ENCODE measurements at places on chromosomes 7 and 10. TPM values are rescaled to one million over a fixed set of nuclear protein-coding genes. Genes with fewer than 3 reads are reported as not detected.
A peak's percentile ranks its signal among the peaks of the same experiment; 100 is the strongest.

DNA sequence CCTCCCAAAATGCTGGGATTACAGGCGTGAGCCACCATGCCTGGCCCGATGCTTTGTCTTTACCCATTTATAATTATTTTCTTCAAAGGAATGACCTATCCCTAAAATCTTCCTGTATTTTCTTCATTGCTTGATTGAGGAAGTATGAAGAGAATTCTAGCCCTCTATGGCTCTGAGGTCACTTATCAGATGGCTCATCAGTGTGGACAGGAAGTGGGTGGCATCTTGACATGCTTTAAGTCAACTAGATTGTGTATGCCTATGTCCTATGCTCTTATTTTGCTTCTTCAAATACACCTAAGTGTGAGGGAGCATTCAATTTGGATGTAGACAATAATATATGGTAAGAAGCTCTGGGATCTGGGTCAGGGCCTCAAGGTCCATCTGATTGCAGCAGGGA, 1020.5 kb downstream of the LRMDA start:
- no peak for DNase-seq

- DNase-seq, result no peak
Observed at GRCh38 chr7:127557803-127558202, 27.6 kb downstream of the GCC1 start.

SLC25A13 gene
- 11.3 TPM for total RNA-seq

GRCh38 chr7:123712619-123713018, 36.2 kb downstream of the WASL start:
- DNase-seq, result no peak

ADGRA1 gene
- total RNA-seq, result not detected

- DNase-seq, result no peak
Observed at GRCh38 chr7:117808341-117808757, 64.9 kb downstream of the CTTNBP2 start.

- DNase-seq, result peak; percentile 92
Observed at GRCh38 chr10:12710594-12711349, 290.7 kb downstream of the CCDC3 start.

DNA sequence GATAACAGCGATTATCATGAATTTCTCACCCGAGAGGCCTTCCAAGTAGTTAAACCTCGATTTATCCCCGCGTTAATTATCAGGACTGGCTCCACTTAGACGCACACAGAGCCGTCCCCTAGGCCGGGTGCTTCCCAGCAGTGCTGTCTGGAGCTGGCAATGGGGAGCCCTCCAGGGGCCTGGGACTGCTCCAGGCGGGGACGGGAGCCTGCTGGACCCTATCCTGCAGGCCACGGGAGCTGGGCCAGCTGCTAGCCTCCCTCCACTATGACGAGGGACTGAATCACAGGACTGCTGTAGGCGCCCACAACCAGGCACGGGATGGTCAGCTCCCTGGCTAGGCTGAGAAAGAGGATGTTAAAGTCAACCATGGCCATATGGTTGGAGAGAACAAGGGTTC, 229.1 kb downstream of the ELFN1 start:
- no peak for DNase-seq

DNA sequence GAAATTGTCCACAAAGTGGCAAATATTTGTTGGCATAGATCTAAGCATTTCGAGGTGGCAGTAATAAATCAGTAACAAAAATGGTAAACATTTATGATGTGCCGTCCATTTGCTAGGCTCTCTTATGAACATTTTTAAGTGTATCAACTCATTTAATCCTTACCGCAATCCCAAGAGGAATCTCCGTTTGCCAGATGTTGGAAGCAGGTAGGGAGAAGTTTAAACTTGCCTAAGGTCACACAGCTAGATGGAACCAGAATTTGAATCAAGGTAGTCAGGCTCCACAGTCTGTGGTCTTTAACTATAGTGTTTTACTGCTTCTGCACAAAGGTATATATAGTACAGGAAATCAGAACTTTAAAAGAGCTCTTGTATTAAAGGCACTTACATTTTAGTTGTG, 2.6 kb downstream of the MKLN1 start:
- no peak for DNase-seq

CLCN1 gene
- total RNA-seq, result 0.09 TPM

- no peak for DNase-seq
Observed at GRCh38 chr7:144497282-144497681, 93.8 kb upstream of the NOBOX start.

DNA sequence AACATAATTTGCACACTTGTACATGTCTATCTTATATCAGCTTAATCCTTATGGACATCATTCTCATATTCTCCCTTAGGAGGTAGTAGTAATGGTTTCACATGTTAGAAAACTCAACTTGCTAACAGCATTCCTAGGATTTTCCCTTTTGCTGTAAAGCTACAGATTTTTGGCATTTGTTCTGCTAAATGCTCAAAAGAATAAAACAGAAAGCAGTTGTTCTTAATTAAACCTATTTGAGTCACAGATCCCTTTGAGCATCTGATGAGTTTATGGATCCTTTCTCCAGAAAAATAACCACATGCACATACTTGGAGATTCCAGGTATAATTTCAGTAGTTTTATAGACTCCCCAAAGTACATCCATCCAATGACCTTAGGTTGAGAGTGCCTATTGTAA, 122.9 kb upstream of the BET1 start:
- no peak for DNase-seq

GRCh38 chr10:88979153-88979562, 11.4 kb upstream of the FAS start:
- DNase-seq, result no peak

DNA sequence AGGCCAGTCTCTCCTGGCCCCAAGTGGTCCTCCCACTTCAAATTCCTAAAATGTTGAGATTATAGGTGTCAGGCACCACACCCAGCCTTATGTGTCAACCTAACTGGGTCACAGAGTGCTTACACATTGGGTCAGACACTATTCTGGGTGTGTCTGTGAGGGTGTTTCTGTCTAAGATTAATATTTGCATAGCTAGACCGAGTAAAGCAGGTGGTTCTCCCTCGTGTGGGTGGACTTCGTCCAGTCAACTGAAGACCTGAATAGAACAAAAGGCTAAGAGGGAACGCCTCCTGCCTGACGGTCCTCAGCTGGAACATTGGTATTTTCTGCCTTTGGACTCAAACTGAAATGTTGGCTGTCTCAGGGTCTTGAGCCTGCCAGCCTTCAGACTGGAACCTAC, 11.5 kb downstream of the PPIF start:
- no peak for DNase-seq

- DNase-seq, result no peak
Observed at GRCh38 chr10:48758411-48758810, 73.7 kb downstream of the WDFY4 start.

POLR3A gene
- total RNA-seq, result 18.3 TPM

DNA sequence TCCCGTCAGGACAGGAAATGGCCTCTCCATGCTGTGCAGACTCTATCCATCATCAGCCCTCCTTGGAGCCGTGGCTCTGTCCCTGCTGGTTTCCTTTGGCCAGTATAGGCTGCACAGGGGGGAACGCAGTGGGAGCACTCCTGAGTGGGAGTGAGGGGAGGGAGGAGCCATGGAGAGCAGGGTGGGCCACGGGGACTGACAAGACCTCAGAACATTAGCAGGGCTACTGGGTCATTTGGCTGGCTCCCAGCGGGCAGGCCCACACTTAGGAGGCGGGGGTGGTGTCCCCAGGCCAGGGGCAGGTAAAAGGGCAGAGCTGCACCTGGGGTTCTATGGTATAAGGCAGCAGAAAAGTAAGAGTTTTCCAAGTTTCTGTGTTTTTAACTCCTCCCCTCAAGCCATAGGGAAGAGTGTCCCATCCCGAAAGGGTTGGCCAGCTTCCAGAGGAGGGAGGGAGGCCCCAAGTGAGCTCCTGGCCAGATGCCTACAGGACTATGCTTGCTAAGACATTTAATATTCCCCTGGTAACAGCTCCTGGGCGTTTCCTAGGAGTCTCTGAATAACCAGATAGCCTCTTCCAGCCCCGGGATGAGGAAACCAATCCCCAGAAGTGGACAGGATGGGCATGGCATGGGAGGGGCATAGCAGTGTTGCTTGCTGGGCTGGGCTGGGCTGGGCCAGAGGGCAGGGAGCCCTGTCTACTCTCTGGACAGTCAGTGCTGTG, 5.5 kb upstream of the OPN4 start:
- no peak for DNase-seq

CTAGE4 gene
- 1.2 TPM for total RNA-seq

GRCh38 chr7:157752832-157753291, 416.1 kb downstream of the DNAJB6 start:
- no peak for DNase-seq

DNA sequence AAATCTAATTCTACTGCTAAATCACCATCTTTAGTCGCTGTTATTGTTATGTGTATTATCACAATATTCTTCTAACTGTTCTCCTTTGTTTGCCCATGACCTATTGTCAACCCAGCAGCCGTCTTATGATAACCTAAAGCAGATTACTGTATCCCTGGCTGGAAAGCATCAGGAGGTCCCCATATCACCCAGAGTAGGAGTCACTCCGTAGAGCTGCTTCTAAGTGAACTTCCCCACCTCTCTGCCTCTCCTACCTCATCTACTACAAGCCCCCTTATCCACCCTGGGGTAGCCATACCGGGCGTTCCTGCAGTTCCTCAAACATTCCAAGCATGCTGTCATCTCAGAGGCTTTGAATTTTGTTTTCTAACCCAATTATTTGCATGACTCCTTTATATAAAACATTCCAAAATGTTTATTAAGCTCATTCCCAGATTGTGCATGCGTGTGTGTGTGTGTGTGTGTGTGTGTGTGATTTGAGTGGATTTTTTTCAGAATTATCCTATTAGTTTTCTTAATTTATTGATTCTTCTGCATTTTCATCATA, 39.7 kb downstream of the POU6F2 start:
- no peak for DNase-seq

DNA sequence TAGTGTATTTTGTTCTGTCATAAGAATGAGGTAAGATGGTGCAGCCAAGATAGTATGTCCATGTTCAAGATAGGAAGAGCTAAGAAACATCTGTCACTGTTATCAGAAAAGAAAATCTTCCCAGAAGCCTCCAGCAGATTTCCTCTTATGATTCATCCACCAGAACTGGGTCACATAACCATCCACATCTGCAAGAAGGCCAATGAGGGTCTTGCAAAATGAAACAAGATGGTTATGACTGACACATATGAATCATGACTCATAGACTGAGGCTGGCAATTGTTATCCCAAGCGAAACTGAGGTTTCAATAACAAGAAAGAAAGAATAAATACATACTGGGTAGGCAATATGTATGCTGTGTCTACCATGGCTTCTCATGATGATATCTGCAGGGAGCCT, 30.3 kb downstream of the CCNJ start:
- DNase-seq, result peak; percentile 15

GRCh38 chr10:97582169-97582568, 2.0 kb upstream of the HOGA1 start:
- DNase-seq, result no peak

DNA sequence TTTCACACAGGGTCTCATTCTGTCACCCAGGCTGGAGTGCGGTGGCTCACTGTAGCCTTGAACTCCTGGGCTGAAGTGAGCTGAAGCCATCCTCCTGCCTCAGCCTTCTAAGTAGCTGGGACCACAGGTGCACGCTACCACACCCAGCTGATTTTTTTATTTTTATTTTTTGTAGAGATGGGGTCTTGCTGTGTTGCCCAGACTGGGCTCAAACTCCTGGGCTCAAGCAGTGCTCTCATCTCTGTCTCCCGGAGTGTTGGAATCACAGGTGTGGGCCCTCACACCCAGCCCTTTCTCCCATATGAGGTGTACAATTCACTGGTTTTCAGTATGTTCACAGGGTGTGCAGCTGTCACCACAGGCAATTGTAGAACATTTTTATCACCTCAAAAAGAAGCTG, 5.2 kb downstream of the INPP5A start:
- DNase-seq, result peak; percentile 3

DNA sequence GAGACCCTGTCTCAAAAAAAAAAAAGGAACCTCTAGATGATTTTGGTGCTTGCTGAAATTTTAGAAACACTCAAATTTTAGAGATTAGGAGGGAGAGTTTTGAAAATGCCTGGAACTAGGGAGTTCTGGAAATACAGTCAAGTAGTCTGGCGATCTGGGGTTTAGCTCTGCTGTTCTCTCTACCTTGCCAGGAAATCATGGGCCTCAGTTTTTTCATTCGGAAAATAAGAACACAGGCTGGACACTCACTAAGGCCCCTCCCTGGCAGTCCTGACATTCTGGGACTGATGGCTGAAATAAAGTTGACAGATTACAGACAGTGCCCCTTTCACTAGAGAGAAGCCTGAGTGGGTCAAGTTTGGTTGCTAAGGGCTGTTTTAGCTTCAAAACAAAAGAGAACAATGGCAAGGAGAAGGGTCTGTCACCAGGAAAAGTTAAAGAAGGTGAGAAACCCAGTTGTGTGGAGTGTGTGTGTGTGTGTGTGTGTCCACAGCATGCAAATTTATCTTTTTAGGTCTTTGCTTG, 25.0 kb upstream of the CALN1 start:
- no peak for DNase-seq

FZD1 gene
- 0.47 TPM for total RNA-seq

HOXA1 gene
- total RNA-seq, result 0.12 TPM

- DNase-seq, result no peak
Observed at GRCh38 chr7:18997477-18998150, 119.8 kb downstream of the TWIST1 start.

- DNase-seq, result peak; percentile 47
Observed at GRCh38 chr7:44431091-44431608, 59.3 kb downstream of the NUDCD3 start.

PKD1L1 gene
- 0.16 TPM for total RNA-seq

OR2A5 gene
- not detected for total RNA-seq

FOXI2 gene
- not detected for total RNA-seq

CUZD1 gene
- total RNA-seq, result 1.6 TPM

PSTK gene
- 2.8 TPM for total RNA-seq

DNA sequence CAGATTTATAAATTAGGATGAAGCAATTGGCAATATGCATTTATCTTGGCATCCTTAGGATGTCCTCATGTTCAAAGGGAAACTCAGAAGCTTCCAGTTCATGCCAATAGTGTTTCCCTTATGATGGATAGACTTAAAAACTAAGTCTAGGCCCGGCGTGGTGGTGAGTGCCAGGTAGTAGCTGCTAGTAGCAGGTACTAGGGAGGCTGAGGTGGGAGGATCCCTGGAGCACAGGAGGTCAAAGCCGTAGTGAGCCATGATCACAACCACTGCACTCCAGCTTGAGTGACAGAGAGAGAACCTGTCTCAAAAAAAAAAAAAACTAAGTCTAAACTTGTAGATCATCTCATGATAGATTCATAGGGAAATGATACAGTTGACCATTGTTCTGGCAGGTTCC, 115.0 kb downstream of the DOCK1 start:
- DNase-seq, result no peak

- no peak for DNase-seq
Observed at GRCh38 chr10:108982159-108982558, 941.2 kb downstream of the XPNPEP1 start.

DNA sequence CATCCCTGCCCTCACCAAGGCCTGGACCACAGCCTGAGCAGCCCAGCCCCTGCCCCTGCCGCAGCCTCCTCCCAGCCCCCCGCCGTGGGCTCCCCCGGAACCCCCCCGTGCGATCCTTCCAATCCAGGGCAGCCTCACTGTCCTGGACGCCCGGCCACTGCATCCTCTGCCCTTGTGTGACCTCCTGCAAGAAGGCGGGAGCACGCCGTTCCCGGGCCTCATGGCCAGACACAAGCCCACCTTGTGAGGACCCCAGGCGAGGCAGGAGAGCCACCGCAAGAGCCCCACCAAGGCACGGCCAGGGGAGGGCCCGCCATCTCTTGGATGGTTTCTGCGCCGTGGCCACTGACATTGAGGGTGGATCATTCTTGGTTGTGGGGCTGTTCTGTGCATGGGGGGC, 7.8 kb upstream of the LFNG start:
- no peak for DNase-seq

DDC gene
- 0.53 TPM for total RNA-seq

- DNase-seq, result no peak
Observed at GRCh38 chr10:132774902-132775863, 10.8 kb downstream of the NKX6-2 start.
